GM12865 (cell line): ENCODE measurements at places on chromosomes 12 and 14.
A peak's percentile ranks its signal among the peaks of the same experiment; 100 is the strongest.

GRCh38 chr12:53061404-53062010 is 11.6 kb downstream of the TNS2 start:
- no peak for DNase-seq

- DNase-seq = no peak
These were observed 47.5 kb upstream of the PPP1R12A start for GRCh38 chr12:79982086-79983062.

- DNase-seq = no peak
These were observed 12.1 kb downstream of the SERPINA1 start for GRCh38 chr14:94376108-94376975.

DNA sequence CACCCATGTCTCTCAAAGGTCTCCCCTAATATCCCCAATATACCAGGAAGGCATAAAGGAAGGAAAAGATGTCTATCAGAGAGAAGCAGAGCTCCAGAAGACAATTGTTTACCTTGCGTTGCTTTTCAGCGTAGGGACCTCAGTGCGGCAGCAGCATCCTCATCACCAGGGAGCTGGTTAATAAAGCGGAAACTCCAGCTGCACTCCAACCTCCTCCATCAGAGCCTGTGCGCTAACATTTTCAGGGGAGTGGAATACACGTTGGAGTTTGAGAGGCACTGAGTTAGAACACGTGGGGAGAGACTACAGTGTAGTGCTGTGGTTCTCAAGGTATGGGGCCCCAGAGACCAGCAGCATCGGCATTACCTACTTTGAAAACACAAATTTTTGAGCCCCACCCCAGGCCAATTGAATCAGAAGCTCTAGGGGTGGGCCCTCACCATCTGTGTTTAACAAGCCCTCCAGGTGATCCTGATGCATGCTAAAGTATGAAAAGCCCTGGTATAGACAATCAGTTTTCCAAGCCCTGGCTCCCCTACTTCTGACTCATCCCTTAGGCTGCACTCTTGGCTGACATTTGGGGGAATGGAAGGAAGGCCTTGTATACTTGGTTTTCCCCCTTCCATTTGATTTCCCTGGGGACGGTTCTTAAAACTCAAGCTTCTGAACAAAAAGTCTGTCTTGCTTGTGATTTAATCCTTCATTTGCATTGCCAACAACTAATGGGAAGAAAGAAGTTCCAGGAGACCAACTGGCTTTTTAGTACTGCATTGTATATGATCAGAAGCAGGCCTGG is 419.0 kb upstream of the CCDC196 start:
- DNase-seq = no peak

DNA sequence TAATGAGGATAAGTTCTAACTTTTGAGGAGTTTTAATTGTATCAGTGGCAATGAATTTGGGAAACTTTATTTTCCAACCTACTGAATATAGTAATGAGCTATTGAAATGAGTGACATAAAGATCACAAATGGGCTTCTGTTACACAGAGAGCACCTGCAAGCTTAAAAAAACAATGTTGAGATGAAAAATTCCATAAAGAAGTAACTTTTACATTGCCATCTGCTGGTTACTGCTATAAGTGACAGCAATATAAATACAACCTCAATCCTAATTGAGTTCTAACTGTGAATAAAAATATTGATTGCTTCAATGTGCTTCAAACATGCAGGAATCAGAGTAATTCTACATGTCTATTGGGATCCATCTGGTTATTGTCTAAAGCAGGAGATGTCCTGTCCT is 14.2 kb downstream of the WIF1 start:
- no peak for DNase-seq

DNA sequence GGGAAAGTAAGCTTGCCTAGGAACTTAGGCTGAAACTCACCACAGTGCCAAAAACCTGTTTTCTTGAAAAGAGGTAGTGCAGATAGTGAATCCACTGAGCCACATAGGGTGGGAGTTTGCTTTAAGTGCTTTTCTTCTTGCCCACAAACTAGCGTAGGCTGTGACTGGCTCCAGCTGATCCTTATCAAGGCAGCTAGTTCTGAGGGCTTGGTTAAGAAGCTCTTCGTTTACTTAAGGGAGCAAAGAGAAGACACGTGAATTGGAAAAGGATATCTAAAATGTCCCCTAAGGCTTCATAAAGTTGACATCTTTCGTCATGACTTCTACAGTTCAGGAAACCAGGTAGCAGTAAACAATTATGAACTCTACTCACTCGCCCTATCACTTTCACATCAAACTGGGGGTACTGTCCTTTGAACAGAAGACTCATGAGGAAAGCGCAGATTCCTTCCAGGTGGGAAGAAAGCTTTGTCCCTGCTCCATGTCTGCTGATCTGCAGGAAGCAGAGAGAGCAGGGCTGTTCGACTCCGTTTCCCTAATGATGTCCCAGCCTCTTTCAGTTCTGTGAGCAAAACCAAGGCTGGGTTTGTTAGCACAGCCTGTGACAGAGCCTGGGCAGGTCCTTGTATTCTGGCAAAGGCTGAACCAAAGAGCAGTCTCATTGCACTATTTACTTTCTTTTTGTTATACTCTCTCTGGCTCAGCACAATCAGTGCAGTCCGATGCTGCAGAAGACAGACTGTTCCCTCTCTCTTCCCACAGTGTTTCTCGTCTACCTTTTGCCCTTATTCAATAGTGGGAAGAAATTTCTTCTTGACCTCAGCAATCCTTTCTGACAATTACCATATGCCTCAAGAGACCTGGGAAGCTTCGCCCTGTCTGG is 93.5 kb upstream of the ETV6 start:
- DNase-seq = no peak

GRCh38 chr12:62933220-62933601 is 1.7 kb downstream of the PPM1H start:
- DNase-seq = no peak

- peak; percentile 47 for DNase-seq
These were observed 653.3 kb upstream of the MIS18BP1 start for GRCh38 chr14:45906257-45906656.

DNA sequence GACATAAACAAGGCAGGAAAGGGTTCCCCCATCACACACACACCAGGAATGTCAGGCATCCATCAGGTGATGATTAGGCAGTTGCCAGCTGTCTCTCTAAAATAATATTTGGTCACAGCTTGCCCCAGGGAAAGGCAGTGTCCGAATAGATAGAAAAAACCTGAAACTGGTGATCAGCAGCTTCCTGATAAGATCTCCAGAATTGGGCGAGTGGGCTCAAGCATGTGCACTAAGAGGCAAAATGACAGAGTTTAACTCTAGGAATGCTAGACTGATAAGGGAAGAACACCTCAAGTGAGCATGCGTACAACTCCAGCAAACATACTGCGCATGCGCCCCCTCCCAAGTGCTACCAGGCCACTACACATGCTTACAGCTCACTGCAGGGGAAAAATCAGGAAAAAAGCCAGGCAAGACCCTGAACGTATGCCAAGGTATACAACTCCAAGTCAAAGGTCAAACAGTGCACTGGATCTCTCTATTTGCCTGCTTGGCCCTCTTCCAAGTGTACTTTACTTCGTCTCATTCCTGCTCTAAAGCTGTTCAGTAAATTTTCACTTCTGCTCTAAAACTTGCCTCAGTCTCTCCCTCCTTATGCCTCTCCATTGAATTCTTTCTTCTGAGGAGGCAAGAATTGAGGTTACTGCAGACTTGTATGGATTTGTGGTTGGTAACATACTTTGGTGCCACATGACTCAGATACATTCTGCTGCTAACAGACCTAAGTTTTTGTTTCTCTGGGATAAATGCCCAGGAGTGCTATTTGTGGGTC is 73.5 kb upstream of the VASH1 start:
- no peak for DNase-seq

- DNase-seq = peak; percentile 4
These were observed 138.7 kb upstream of the E2F7 start for GRCh38 chr12:77204083-77204482.
